Renal cortex interstitium (tissue), 15 donors: ENCODE measurements at places on chromosomes 7 and 10.

DNA sequence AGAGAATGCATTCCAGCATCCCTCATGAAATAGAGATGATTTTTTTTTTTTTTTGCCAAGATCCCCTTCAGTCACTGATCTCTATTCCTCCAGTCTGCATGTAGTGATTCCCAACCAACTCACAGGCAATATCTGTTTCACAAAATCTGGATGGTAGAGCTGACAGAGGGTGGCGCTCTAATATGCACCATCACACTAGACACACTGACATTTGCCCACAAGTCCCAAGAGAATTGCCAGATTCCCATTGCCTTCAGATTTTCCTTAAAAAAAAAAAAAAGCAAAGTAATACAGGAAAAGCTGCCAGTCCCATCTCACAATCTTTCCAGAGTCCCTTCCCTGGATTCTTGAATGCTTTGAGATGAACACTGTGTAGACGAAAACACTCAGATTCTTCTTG, 301.0 kb downstream of the SORCS1 start:
- DNase-seq = no peak

DNA sequence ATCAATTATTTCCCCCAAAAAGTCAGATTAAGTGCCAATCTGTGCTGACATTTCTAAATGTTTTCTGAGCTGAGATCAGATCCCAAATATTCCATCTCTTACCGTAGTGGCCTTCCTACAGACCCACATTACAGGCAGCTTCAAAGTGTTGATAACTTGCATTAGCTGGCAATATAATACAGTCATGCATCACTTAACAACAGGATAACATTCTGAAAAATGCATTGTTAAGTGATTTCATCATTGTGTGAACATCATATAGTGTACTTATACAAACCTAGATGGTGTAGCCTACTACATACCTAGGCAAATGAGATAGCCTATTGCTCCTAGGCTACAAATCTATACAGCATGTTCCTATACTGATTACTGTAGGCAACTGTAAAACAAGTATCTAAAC, 22.4 kb downstream of the SLC25A13 start:
- DNase-seq = no peak

- no peak for DNase-seq
These were observed 8.0 kb downstream of the SLC18A2 start for GRCh38 chr10:117248750-117249465.

DNA sequence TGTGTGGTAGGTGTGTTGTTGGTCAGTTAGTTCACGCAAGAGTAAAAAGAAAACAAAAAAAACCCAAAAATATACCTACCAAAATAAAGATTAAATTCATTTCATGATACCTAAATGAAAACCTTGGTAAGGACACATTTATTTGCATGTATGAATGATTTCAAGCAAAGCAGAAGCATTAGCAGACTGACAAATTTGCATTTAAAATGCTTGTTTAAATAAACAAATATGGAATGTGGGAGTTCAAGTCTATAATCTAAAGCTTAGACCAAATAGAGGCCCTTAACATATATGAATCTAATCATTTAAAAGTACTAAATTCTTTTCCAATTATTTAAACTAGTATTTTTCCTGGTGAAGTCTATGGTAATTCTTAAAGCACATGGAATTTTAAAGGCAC, 35.8 kb downstream of the GNAT3 start:
- DNase-seq = no peak

GRCh38 chr7:33459340-33459751, 330.0 kb downstream of the BBS9 start:
- DNase-seq = peak; percentile 35

DNA sequence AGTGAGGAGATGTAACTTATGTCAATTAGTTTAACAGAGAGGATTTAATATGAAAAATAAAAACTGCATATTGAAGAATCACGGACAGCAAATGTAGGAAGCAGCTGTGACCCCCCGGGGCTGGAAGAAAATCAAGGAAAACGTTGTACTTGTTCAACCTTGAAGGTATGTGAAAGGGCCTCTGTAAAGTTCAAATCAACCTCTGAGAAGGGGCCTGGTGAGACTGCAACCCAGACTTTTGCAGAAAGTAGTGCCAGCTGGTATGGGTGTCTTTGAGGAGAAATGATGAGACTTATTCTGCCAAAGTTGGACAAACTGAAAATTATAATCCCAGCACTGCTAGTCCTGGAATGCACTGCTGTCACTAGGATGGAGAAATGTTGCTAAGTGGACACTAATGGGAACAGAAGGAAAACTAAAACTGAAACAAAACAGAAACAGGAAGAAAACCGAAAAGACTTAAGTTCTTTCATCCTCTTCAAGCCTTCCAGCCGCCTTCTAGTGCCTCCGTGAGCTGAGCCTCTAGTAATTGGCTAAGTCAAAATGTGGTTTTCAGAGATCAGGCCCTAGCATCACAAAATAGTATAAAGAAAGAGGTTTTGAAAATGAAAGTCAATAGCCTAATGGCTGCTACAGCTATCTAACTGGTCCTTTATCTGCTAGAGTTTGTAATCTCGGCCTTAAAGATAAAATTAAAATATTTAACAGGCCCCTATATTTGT, 253.7 kb upstream of the SORCS1 start:
- DNase-seq = no peak

DNA sequence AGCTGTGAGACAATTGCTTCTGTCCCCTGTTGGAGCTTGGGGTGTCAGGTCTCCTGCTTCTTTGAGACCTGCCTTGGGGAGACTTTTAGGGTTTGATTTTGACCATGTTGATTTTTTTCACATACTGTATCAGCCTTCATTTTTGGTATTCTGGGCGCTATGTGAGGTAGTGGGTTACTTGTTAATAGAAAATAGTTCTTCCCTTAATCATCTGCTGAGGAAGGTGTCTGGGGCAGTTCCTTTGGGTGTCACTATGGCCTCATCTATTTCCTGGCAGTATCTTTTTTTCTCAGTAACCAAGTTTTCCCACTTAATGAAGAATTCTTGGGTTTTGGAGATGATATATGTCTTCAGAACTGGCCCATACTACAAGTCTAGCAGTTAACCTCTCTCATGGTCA, 4.6 kb upstream of the NOLC1 start:
- DNase-seq = no peak

DNA sequence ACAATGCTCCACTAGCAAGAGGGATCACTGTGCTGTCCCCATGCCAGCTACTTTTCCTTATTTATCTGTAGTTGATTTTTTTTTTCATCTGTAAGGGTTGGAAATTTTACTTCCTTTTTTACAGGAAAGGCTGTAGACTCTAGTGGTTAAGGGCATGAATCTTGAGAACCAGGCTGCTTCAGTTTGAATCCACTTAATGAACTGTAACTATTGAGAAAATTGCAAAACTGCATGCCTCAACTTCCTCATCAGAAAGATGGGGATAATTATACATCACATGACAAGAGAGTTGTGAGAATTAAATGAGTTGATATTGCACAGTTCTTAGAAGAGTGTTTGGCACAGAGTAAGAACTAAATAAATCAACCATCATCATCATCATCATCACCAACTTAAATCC, 106.4 kb upstream of the GSDME start:
- DNase-seq = no peak

DNA sequence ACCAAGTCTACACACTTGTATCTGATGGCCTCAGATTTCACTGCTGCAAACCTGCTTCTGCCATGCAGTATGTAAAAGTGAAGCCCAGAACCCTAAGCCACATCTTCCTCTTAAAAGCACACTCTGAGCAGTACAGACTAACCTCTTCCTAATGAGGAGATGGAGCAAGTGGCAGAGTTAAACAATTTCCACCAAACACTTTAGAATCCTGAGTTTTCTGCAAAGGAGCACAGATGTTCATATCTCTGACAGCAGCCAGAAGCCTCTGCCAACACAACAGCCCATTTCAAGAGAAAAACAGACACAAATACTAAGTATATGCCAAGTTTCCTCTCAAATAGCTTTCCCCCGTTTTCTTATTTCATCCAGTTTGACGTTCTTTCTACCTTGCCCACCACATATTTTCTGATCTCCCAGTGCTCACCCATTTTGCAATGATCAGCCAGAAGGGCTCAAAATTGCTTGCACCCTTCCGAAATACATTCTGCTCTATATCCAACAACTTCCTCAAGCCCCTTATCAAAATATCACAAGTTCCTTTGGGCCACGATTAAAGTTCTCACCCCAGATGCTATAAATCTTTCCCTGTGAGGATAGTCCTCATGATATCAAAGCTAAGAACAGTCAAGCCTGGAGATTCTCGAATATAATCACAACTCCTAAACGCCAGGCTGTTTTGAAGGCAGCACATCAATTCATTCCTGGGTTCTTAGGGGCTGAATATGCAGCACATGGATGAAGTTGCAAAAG, 27.5 kb downstream of the ELMO1 start:
- no peak for DNase-seq
